ENCODE measurements at places on chromosomes 12 and 14.

DNA sequence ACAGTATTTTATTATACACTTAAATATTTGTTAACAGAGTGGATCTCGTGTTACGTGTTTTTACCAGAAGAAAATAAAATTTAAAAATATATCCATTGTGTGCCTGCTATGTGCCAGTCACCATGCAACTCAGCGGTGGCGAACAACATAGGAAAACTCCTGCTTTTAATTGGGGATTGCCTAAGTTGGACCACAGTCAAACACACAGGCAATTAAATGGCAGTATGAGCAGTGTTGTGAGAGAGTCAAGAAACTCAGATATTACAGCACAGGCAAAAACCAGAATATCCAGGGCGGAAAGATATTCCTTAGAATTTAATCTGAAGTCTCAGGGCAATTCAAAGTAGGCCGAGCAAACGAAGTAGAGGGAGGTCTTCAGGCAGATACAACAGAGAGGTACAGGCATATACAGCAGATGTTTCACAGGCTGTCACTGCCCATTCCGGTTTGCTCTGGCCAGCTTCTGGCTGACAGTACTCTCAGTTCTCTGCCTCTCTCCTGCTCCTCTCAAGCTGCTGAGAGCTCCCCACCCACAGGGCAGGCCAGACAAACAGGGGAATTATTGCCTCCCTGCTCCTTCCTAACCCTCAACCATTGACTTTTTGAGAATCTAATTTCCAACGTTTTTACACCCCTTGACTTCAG, 540.2 kb upstream of the TMEM132C start:
- DNase-seq: no peak

DNA sequence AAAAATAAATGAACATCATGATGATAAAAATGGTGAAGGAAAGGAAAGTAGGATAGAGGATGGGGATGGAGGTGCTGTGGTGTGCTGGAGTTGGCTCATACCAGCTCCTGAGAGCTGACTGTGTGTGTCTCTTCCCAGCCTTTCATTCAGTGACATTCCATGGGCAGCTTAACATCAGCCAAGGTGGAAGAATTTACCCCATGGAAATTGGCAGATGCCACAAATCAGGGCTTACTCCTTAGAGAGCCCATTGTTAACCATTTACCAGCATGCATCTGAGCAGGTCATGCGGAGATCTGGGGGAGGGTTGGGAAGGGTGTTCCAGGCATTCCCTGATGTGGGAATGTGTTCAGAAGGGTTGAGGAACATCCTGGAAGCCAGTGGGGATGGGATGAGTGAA, 164.7 kb upstream of the MYL2 start:
- DNase-seq: no peak

- no peak for DNase-seq
Measured at GRCh38 chr12:26791301-26791791, 41.6 kb downstream of the ITPR2 start.

GRCh38 chr14:105888784-105889665, 362.6 kb downstream of the TMEM121 start:
- DNase-seq: no peak

DNA sequence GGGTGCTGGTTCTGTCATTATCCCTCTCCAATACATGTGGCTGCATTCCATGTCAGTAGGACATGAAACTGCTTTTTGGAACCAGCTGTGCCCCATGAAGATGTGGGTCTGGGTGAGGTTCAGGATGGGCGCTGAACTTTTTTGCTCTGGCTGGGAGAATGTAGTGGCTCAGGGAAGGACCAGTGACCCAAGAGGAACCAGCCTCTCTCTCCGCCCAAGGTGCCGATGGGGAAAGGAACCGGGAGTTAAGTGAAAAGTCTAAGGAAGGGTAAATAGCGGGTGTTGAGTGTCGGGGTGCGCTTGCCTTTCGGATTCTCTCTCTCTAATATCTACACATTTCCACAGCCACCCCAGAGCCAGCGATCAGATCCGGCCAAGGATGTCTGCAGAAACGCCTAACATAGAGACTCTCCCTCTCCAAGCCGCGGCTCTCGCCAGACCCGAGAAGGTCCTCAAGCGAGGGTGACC, 7.8 kb downstream of the ARHGEF25 start:
- no peak for DNase-seq

DNA sequence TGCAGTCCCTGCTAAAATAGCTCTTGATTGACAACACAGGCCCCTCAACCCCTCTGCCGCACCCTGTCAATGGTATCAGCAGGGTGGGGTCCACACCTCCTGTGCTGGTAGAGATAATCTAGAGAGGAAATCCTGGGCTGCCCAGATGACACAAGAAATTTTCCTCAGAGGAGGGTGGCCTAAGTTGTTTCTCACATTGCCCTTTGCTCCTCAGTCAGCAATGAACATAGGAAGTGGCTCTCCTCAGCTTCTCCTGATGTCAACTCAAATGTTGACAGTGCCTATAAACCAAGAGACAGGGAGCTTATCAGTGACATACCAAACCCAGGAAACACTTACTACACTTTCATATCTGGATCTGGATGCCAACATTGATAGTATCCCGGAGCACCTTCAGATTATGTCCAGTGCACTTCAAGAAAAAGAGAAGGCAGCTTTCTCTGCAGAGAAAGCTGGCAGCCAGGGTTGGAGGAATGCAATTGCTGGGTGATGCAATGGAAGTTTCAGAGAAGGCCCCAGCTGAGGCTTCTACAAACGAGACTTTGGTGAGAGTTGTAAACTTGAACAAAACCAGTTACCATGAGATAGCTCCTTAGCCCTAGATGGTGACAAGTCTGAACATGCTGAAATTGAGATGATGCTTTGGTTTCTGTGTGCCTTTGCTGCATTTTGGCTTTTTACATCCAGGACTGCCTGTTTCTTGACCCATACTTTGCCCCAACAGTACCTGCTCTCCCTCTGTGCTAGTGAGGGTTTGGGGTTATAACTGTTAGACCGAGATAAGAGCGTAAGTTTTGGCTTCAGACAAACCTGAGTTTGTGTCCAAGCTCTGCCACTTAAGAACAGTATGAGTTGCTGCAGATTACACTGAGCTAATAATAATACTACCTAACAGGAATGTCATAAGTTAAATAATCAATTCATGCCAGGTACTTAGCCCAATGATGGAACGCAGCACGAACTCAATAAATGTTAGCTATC, 183.5 kb downstream of the NUAK1 start:
- DNase-seq: no peak

DNA sequence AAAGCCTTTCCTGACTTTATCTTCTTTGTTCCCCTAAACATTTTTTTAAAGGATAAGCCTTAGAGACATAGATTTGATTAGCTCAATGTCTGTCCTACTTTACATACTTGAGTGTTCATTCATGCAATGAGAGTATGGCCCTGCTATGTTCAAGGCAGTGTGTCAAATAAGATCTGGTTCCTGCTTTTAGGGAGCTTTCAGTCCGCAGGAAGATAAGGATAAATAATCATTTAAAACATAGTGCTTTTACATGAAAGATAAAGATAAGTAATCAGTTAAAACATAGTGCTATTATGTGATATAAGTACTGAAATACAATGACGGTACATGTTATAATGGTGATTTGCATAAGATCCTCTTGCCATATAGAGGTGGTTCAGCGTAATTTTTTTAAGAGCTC, 378.3 kb upstream of the PRICKLE1 start:
- no peak for DNase-seq

GRCh38 chr12:14262771-14263511, 102.5 kb upstream of the ATF7IP start:
- DNase-seq: no peak

DNA sequence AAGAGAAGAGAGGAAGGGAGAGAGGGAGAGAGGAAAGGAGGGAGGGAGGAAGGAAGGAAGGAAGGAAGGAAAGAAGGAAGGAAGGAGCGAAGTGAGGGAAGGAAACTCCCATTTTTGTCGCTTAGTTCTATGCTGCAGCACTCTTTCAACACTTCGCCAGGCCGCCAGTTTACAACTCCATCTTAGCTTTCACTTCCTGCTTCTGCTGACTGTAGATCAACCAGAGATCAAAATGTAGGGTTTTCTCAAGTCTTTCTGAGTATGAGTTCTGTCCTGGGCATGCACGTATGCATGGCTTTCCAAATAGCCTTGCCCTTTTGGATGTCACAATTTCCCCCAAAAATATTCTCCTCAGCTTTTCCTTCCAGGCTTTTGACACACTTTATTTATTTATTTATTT, 723.4 kb downstream of the TRHDE start:
- no peak for DNase-seq

DNA sequence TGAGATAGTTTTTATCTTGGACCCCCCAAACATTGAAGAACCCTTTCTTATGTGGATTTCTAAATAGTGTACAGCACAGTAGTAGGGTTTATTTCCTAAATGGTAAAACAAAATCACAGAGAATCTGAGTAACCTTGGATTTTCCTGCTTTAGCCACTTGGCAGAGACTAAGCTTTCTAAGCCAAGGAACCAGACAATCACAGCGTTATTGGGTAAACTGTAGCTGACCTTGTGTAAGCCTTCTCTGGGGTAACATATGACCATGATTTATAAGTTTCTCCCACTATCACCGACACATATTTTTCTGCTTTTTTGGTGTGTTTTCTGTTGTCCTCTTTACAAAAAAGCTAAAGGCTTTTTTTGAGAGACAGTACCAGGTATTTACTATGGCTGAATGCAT, 136.3 kb upstream of the PZP start:
- no peak for DNase-seq

DNA sequence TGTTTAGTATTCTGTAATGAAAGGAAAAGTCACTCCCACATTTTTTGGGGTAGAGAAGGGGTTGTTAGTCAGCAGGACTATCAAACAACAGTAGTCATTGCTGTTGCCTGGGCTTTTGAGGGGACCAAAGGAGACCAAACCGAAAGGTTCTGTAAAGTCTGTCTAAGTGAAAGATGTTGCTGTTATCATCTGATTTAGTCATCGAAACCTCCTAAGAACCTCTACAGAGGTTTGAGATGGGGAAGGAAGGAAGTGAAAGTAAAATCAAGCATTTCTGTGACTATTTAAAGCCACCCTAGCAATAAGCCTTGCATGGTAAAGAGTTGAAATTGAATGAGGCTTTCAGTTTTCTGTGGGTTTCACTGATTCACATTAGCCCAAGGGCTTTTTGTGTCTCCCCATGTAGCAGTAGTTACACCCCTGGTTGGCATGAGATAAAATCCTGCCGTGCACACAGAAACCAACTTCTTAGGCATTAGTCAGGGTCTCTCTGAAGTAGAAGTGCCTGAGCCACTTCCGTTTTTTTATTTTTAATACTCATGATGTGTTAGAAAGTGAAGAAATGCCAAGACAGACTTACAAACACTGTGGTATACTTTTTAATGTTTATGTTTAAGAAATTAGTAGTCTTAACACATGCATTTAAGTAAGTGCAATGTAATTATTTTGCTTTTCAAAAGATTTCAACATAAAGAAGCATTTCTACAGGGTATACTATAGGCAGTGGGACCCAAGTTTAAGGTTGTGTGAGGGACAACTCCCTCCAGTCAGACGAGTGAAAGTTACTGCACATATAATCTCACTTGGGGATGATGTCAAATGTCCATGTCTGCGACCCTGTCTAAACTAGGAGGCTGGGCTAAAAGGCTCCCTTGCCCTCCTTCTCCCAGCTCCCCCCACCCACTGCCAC, 50.4 kb downstream of the DYRK2 start:
- peak; percentile 20 for DNase-seq

- no peak for DNase-seq
Measured at GRCh38 chr14:74566174-74567141, 45.6 kb downstream of the LTBP2 start.

GRCh38 chr14:103078420-103078749, 5.6 kb upstream of the LBHD2 start:
- peak; percentile 42 for DNase-seq

DNA sequence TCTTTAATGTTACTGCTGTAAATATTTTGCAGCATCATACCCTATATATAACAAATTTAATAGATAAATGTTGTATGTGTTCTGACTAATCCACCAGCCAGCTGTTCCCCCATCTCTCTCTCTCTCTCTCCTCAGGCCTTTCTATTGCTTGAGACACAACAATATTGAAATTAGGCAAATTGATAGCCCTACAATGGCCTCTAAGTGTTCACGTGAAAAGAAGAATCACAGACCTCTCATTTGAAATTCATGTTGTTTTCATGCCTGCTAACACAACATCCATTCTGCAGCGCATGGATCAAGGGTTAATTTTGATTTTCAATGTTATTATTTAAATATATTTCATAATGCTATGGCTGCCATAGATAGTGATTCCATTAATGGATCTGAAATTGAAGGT, 1.8 kb upstream of the FSCB start:
- DNase-seq: no peak

GRCh38 chr12:52248541-52249461, 15.8 kb downstream of the KRT7 start:
- no peak for DNase-seq

GRCh38 chr14:67883717-67884116, 64.1 kb downstream of the RAD51B start:
- no peak for DNase-seq

- DNase-seq: no peak
Measured at GRCh38 chr12:59036347-59036746, 116.0 kb upstream of the LRIG3 start.

GRCh38 chr12:10012630-10013330, 2.4 kb downstream of the CLEC12B start:
- no peak for DNase-seq

- DNase-seq: no peak
Measured at GRCh38 chr14:81275305-81276072, 54.7 kb upstream of the GTF2A1 start.

GRCh38 chr14:83842547-83842946, 1687.4 kb upstream of the FLRT2 start:
- DNase-seq: no peak

DNA sequence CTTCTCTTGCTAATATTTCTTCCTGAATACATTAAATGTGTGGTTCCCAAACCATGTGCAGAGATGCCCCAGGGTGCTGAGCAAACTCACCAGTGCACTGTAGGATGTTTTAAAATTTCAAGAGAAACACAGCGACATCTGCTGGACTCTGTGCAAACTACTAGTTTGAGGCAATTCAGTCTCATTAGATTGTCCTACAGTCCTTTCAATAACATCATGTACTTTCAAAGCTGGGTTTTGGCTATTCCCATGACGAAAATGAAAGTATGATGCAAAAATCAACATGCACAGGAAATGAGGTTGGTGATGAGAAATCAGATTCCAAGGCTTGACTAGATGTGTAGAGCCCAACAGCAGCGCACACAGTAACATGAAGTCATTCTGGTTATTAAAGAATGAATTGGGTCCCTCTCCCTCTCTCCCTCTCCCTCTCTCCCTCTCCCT, 66.3 kb downstream of the CLIP1 start:
- DNase-seq: peak; percentile 23

DNA sequence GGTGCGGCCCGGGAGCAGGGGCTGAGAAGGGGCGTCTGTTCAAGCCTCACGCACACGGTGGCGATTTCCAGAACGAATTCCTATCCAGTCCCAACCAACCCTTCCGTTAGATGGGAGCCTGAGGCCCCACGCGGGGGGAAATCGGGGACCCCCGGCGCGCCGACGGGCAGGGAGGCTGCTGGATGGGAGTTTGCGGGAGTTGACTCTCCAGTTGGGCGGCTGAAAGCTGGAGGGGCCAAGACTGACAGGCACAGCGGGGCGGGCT, 9.8 kb downstream of the EXOC3L4 start:
- DNase-seq: no peak

- DNase-seq: peak; percentile 11
Measured at GRCh38 chr14:70714055-70714550, 72.4 kb downstream of the TTC9 start.
